ENCODE measurements at places on chromosomes 3 and 15.

DNA sequence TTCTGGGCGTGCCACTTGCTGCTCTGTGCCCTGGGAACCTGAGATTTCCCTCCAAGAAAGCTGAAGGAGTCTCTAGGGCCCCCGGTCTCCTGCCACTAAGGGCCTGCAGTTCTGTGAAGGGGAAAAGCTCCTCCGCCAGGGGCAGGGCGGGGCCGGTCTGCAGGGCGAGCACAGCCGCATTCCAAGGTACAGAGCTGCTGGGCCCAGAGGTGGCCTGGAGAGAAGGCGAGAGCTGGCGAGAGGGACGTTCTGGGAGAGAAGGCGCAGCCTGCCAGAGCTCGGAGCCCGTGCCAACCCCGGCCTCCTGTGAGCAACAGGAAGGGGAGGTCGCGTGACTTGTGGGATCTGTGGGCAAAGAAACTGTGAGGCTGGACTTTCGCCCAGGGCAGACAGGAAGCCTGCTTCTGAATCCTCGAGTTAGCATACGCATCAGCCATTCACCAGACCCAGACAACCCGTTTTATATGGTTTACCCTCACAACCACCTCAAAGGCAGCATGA lies 500.4 kb downstream of the SHQ1 start:
- peak; percentile 56 for DNase-seq

DNA sequence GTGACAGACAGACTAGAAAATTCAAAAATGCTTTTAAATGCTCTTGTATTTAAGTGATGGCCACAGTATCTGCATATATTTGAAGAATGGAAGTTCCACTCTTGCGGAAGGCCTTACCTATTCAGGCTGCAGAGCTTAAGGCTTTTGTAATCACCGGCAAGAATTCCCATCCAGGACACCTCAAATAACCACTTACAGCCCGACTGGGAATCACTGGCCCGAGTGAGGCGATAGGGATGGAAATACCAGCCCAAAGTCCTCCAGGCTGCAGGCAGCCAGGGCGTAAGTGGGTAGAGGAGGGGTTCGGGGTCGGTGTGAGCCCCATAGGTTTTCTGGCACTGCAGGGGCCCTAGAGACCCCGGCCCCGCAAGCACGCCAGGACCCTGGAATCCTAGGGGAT lies 9.5 kb downstream of the CMTM7 start:
- no peak for DNase-seq

DNA sequence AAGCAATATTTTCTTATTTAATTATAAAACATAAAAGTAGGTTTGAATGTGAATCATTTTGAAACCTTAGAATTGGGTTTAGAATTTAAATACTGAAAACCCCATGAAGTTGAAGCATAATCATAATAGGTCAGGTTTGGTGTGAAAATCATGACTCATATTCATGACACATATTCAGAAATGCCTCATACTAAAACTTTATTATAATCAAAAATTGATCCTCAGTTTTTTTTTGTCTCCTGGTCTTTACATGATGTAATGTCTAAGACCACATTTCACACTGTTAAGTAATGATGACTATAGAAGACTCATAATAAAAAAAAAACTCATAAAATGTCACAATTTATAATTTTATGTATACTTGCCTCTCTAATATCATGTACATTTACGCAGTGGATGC lies 190.4 kb downstream of the FOXP1 start:
- no peak for DNase-seq

DNA sequence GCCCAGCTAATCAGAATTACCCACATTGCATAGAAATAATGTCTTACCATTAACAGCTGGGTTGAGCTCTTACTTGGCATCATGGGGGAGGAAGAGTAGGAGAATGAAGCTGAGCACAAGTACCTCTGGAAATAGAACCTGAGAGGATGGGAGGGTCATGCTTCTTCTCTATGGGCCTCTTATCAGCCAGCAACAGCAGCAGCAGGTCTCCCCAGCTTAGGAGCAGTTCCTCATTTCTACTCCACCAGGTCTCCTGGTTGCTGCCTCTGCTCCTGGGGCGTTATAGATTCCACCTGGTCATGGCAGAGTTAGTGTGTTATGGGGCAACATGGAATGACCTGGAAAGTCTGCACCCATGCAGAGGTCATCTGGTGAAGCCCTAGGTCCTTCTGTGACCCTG lies 3.4 kb downstream of the FSD2 start:
- DNase-seq: no peak

DNA sequence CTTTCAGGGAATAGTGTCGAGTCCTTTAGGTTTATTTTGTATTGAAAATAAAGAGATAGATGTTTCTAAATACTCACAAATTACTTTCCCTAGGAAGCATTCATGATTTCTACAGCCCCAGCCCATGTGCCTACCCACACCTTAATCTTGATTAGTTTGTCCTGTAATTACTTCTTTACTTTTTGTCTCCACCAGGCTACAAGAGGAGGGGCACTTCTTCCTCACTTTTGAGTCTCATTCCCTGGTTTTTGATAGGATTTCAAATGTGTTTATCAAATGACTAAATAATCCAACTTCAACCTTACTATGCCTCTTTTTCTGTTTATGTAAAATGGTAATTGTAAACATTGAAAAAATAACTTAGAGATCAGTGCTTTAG lies 1.8 kb downstream of the PXK start:
- DNase-seq: no peak

DNA sequence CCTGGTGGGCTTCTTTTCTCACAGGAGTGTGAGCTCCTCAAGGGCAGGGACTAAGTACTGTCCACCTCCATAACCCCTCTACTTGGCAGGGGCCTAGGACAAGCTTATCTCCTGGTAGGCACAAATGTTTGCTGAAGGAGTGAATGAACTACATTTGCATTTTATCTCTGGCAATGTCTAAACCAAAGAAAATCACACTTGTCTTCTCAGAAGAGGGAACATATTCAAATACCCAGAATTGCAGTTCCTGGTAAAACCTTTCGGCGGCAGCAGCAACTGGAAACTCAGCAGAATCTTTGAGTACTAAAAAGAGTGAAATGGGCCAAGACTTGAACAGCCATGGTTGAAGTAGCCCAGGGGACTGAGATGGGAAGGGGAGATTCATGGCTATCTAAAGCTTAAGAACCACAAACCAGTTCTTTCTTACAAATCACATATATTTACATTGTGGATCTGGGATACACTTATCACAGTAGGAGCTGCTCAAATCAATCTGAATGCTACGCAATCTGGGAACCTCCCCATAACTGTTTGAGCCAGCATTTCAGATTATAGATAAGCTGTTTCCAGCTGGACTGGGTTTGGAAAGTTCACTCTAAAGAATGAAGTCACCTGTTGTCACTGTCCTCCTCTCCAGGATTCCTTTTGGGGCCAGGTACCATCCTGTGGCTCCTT lies 18.7 kb upstream of the PTPN9 start:
- DNase-seq: peak; percentile 49

DNA sequence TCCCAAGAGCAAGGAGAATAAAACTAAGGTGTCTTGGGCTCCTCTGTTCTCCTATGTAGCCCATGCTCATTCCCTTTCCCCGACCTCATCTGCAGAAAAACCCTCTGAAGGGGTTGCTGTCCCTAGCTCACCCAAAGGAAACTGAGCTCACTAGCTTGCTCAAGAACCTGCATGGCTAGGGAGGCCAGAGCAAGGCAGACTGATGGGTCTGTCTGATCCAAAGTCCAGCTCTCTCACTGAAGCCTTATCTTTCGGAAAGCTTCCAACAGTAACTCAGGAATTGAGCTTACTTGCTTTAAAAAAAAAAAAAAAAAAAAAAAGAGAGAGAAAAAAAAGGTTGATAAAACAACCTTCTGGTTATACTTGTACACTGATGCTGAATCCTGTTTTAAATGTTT lies 141.4 kb upstream of the TOPAZ1 start:
- no peak for DNase-seq

GRCh38 chr15:67331676-67332075 lies 77.1 kb downstream of the IQCH start:
- no peak for DNase-seq

DNA sequence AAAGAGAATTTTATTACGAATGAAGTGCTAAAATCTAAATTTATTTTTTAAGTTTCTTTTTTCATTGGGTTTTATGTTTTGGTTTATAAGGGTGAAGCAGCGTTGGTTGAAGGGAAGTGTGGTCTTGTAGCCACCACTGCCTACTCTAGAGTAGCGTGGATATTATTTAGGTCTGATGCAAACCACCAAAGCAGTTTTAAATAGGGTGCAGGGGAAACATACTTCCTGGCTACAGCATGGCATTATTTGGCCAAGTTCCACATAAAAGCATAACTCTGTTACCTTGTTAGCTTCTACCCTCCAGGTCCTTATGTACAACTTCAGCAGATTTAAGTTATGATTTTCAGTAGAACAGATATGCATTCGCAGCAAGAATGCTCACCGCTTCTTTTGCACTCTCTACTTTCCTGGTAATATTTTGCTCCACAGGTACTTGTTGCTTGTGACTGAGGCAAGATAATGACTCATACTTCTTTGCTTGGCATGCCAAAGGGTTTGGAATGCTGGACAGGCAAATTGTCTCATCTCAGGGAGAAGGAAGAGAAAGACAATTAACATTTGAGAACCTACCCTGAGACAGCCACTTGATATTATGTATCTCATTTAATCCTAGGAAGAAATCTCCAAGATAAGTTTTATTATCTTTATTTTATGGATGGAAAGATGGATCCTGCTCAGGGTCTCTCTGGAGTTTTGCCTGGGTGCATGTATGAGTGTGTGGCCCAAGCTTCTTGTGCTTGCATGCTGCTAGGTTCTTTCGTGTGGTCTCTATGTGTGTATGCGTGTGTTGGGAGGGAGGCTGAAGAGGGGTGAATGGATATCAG lies 5.4 kb downstream of the TGFBR2 start:
- no peak for DNase-seq

GRCh38 chr15:74417225-74417624 lies 16.5 kb downstream of the SEMA7A start:
- no peak for DNase-seq

DNA sequence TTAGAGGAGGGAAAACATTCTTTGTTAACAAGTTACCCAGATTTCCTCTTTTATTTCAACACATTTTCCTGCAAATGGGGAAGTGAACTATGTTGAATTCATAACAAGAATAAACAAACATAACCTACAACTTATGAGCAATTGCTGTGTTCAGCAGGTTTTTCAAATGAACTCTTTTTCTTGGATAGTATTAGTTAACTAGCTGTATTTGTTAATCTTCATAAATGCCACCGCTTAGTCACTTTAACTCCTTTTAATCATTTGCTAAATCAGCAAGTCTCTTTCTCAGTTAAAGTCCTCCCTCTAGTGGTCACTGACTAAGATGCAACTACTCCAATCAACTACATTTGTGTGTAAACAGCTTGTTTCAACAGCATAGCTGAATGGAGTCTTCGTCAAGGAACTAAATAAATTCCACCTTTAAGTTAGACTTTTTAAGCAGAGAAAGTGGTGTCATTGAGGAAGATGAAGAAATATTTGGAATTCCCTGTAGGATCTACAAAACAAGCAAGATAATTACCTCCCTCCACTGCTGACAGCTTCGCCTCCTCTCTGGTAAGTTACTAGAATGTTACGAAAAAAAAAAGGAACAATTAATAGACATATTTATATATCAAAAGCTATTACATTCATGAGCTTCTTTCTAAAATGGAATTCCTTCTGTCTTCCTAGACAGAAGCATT lies 1122.0 kb downstream of the ROBO1 start:
- DNase-seq: no peak

DNA sequence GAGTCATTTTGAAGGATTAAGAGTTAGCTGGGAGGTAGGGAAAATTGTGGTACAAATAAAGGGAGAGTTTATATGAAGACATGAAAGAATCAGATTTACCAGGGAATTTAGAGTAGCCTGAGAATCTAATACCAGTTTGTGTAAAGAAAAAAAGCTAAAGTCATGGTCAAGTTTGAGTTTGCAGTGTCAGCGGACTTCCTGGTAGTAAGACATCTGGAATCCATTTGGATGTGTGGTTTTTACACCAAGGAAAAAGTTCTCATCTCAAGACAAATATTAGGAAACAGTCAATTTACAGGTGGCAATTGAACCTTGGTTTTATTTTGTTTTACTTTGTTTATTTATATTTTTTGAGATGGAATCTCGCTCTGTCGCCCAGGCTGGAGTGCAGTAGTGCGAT lies 1.5 kb upstream of the P2RY12 start:
- DNase-seq: no peak

DNA sequence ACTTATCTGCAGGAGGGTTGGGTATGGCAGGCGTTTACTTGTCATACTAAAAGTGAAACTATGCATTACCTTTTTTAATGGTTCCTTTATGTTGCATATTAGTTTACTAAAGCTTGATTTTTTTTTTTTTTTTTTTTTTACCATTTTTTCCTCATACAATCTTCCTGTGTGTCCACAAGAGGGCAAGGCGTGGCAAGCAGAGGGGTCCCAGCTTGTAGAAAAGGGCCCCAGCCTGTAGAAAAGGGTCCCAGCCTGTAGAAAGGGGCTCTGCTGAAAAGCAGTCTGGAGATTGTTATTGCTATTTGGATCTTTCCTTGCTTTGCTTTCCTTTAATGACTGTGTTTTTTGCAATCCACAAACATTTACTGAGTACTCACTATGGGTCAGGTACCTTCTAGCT lies 21.9 kb downstream of the MKRN2 start:
- no peak for DNase-seq

- DNase-seq: no peak
Measured at GRCh38 chr3:10725067-10725466, 91.0 kb upstream of the SLC6A11 start.

DNA sequence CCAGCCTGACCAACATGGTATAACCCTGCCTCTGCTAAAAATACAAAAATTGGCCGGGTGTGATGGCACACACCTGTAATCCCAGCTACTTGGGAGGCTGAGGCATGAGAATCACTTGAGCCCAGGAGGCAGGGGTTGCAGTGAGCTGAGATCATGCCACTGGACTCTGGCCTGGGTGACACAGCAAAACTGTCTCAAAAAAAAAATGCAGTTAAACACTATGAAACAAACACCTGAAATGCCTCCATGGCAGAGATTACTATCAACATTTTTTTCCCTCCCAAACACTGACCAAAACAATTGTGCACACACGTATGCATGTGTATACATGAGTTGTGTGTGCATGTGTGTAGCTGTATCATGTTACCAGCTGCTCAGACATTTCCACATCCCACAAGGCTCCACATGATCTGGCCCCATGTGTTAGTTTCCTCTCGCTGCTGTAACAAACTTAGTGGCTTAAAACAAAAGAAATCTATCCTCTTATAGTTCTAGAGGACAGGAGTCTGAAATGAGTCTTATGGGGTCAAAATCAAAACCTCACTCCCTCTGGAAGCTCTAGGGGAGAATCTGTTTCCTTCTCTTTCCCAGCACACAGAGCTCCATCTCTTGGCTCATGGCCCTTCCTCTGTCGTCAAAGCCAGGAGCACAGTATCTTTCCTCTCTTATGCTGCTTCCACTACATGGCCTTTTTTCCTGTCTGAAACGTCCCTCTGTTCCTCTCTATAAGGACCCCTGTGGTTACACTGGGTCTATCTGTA lies 34.5 kb downstream of the SLC41A3 start:
- no peak for DNase-seq

GRCh38 chr15:79849789-79850188 lies 47.0 kb downstream of the MTHFS start:
- no peak for DNase-seq

DNA sequence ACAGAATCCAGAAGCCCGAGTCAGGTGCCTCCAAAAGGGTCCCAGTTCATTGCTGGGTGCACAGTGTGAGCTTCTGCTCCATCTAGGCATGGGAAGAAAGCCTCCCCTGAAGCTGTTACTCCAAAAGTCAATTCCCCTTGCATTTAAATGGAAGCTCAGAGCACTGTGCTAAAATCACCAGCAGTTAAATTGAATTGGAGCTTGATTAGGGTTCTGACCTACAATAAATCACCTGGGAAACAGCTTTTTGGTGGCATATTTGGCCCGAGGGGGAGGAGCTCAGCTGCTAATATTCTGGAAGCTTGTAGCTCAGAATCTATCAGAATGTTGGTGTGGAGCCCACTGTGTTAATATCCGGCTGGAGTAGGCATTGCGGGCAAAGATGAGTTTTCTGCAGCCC lies 87.1 kb upstream of the RGMA start:
- no peak for DNase-seq
